Stimulated activated CD4-positive, alpha-beta T cell treated with anti-CD3 and anti-CD28 coated beads, Interleukin-1b, Interleukin-23, amount 100 ng/mL, for 48 hours (primary cell): ENCODE measurements at places on chromosomes 13 and 19.

- no peak for DNase-seq
These were observed 15.4 kb downstream of the TNFAIP8L1 start for GRCh38 chr19:4654437-4655361.

GRCh38 chr19:56625708-56626107, 17.3 kb upstream of the SMIM17 start:
- DNase-seq: no peak

GRCh38 chr13:106599875-106600797, 32.2 kb upstream of the ARGLU1 start:
- no peak for DNase-seq

DNA sequence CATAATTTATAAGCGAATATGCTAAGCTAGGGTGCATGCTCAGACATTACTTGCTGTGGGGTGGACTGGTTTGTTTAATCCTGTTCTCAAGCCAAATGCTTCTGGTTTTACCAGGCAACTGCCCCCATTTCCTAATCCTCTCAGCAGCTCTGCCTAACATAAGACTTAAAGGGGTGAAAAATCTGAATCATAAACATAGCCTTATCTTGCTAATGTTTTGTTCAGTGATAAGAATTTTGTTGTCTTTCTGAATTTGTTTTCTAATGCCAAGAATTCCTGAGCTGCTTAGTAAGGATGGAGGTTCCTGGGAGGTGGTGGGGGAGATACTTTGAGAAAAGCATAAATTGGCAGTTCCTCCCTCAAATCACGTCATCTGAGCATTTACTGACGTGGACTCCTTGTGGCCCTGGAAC, 42.7 kb downstream of the ING1 start:
- no peak for DNase-seq

DNA sequence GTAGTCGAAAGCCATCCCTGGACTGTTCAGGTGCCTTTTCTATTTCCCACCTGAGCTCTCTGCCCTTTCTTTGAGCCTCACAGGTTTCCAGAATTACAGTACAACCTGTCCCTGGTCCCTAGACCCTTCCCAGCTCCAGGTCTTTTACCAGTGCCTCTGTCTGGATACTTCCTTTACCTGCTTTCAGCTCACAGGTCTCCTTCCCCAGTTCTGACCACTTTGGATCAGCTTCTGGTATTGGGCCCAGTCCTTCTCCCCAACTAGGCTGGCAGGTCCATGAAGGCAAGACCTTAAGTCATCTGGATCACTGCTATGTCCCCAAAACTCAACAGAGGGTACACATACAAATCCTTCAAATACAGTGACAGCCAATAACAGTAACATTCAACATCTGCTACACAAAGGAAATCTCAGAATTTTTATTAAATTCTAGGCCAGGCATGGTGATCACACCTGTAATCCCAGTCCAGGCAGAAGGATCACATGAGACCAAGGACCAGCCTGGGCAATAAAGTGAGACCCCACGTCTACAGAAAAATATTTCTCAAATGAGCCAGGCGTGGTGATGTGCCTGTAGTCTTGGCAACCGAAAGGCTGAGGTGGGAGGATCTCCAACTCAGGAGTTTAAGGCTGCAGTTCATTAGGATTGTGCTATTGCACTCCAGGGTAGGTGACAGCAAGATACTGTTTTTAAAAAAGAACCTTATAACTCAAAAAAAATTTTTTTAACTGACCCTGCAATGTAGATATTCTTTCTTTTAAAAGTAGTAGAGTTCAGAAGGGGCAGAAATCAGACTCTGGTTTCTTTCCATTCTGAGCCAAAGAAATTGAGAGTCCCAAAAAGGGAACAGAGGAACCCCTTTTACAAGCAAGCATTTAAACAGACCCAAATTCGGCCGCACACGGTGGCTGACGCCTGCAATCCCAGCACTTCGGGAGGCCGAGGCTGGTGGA, 1.3 kb downstream of the RPS16 start:
- DNase-seq: no peak

GRCh38 chr19:39557811-39558623, 18.1 kb upstream of the EID2 start:
- DNase-seq: no peak

- no peak for DNase-seq
These were observed 61.8 kb downstream of the RAB20 start for GRCh38 chr13:110499621-110500281.

GRCh38 chr13:106858903-106859532, 291.1 kb upstream of the ARGLU1 start:
- no peak for DNase-seq

GRCh38 chr19:16338470-16339360, 14.1 kb downstream of the KLF2 start:
- peak; percentile 74 for DNase-seq

DNA sequence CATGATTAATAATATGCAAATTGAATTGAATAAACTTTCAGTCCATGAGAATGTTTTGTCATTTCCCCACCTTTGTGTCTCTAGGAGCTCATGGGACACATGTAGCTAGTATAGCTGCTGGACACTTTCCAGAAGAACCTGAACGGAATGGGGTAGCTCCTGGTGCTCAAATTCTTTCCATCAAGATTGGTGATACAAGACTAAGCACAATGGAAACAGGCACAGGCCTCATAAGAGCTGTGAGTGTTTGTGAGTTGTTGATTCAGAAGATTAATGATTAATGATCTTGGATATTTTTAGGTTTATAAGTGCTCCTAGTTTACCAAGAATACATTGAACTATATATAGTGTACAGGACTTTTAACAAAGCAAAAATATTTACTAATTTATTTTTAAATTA, 30.1 kb downstream of the TPP2 start:
- DNase-seq: no peak

DNA sequence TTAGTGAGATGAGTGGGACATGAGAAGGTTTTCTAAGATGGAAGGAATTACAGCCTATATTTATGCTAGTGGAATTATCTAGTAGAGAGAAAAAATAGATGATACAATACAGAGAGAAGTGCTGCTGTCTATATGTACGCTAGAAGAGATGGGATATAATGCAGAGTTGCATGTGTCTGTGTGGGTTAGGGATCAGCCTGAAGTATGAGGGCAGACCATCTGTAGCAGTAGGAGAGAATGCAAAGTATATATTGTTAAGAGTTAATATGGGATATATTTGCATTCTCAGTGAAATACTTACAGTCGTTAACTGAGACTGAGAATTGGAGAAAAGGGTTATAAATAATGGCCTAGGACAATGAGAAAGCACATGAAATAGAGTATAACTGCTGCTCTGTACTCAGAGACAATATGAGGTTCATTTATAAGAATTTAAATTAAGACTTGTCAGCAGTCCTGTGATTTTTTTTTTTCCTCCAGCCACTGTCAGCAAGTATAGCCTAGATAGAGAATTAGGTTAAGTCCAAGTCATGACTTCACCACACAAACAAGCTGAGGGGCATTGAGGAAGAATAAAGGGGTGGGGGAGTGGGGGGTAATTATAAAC, 77.8 kb downstream of the SLITRK1 start:
- no peak for DNase-seq

GRCh38 chr19:49680421-49681351, 3.6 kb downstream of the PRMT1 start:
- DNase-seq: peak; percentile 93

DNA sequence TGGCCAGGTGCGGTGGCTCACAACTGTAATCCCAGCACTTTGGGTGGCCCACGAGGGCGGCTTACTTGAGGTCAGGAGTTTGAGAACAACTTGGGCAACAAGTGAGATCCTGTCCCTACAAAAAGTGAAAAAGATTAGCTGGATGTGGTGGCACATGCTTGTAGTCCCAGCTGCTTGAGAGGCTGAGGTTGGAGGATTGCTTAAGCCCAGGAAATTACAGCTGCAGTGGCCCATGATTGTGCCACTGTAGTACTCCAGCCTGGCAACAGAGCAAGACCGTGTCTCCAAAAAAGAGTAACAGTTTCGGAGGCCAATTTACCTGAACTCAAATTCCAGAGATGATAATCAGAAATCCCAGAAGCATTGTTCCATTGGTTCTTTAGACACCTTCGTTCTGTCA, 4.4 kb downstream of the ZNF473 start:
- DNase-seq: no peak

DNA sequence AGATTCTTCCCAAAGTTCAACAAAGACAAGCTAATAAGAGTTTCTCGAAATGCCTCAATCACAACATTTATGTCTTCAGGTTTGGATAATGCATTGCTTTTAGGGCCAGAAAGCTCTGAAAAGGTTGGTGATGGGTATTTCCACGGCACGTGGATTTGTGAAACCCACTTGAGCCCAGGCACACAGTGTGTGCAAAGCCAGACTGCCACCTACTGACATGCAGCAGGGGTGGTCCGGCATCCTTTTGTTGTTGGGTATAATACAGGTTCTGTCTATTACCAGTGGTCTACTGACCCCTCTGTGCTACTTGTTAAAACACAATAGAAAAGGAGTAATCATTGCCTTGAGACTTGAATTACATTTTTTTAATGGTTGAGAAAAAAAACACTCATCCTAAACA, 225.6 kb downstream of the RAP2A start:
- DNase-seq: no peak

- no peak for DNase-seq
These were observed 1386.7 kb downstream of the SLITRK5 start for GRCh38 chr13:89057862-89058261.

DNA sequence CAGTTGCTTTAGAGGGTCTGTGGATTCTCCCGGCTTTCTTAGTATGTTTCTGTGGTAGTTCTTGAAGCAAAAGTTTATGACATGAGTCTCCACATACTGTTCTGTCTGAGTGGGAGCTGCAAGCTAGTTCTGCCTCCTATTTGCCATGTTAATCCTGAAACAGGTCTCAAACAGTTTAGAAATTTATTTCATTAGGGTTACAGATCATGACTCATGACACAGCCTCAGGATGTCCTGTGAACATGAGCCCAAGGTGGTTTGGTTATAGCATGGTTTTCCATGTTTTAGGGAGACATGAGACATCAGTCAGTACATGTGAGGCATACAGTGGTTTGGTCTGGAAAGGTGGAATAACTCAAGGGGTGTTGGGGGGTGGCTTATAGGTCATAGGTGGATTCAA, 77.5 kb downstream of the FNDC3A start:
- no peak for DNase-seq

DNA sequence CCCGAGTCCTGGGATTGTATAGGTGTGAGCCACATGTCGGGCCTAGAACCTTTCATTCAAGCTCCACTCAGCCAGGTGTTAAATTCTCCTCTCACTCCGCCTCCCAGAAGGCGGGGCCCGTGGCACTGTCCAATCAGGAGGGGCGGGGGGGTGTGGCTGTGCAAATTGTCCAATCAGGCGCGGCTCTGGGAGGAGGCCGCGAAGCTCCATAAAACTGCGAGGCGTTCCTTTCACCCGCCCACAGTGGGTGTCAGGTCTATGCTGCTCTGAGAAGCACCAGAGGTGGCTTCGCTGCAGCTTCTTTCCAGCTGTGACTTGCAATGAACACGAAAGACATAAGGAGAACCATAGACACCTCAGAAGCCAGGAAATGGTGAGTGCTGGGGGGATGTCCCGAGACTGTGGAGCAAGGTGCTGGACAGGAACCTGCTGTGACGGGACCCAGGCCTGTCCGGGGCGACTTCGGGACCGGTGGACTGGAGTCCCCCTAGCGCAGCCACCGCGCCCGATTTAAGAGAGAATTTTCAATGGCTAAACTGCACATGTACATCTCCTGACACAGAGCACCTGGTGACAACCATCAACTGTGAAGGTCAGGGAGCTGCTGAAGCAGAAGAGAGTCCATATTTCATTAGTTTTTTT, 3.0 kb upstream of the ZNF136 start:
- DNase-seq: peak; percentile 23

DNA sequence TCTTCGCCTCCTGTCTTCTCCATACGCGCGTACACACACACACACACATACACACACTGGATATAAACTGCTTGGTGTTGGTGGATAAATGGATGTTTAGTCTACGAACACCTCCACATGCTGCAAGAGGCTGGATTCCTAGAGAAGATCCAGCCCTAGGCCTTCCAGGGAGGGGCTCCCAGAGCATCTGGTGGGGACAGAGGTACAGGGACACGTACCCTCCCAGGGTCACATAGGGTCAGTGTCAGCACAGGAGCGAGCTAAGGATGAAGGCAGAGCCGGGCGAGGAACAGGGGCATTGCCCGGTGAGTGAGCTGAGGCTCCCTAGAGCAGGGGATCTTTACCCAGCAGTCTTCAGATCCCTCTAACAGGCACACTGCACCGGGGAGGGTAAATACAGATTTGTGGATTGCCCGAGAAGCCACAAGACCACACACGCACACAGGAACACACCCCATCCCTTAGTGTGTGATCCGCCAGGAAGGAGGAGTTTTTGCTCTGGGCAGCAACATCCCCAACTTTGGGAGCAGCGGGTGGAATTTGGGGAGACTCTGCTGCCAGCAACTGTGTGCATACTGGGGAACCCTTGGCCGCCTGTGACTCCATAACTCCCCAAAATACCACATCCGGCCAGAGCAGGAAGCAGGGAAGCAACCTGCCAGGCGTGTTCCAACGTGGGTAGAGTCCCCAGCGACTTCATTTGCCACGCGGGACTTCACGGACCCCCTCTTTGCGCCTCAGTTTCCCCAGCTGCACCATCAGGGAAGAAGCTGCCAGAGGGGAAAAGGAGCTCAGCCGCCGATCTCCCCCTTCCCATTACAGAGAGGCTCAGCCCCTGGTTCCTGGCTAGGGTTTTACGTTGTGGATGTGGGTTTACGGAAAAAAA, 5.8 kb upstream of the TLE2 start:
- DNase-seq: peak; percentile 45

GRCh38 chr13:57624565-57625435, 6.7 kb upstream of the PCDH17 start:
- DNase-seq: no peak

DNA sequence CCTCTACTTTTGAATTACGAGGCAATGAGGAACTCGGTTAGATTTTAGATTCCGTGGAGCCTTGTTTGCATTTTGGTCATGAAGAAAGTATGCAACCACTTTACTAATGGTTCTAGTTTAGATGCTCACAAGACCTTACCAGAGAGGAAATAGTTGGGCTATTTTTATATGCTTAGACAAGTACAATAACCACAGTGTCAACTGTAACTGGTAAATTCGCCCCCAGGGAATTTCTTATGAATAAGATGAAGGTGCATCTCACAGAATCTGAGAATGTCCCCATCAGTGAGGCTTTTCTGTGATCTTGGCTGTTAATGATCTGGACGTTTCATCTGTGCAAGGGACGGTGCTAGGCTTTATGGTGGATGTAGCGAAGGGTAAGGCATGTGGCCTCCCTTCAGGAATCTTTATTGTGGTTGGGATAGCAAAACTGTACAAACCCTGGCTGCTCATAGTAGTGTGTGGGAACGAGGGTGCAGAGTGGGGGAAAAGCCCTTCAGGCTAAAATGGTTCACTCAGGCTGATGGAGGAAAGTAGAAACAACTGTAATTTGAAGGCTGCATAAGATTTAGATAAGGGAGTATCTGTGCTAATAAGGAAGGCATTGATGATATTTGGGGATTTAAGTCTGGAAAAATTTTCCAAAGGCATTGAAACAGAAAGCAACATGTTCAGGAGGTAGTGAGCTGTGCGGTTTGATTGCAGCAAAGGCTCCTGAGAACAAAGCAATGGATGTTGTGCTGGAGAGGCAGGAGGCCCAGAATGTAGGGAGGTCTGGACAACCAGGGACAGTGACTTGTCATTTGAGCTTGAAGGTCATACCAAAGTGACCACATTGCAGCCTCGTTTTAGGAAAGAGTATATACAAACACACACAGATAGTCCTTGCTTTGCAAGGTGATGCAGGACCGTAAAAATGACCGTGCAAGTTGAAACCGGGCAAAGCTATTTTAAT, 28.4 kb downstream of the UBAC2 start:
- no peak for DNase-seq
